Neural progenitor cell (in vitro differentiated cells): ENCODE measurements at places on chromosomes 2 and 18. TPM values are rescaled to one million over a fixed set of nuclear protein-coding genes. Genes with fewer than 3 reads are reported as not detected.

The LGALSL gene
- 24.3 and 31.1 TPM in 2 replicates for total RNA-seq

The COL6A3 gene
- total RNA-seq = 0.41 and 0.50 TPM in 2 replicates

The FAM237A gene
- not detected in 2 replicates for total RNA-seq

The SERPINB10 gene
- total RNA-seq = not detected in 2 replicates

The MOGAT1 gene
- 0.62 and 2.0 TPM in 2 replicates for total RNA-seq

The FAM228A gene
- total RNA-seq = 0.34 TPM in 1 of 2 replicates, not detected in the other

The CPO gene
- not detected in 2 replicates for total RNA-seq

The OTX1 gene
- 7.9 and 23.3 TPM in 2 replicates for total RNA-seq
